NCI-H146 (cell line): ENCODE measurements at places on chromosomes 7 and 10.

DNA sequence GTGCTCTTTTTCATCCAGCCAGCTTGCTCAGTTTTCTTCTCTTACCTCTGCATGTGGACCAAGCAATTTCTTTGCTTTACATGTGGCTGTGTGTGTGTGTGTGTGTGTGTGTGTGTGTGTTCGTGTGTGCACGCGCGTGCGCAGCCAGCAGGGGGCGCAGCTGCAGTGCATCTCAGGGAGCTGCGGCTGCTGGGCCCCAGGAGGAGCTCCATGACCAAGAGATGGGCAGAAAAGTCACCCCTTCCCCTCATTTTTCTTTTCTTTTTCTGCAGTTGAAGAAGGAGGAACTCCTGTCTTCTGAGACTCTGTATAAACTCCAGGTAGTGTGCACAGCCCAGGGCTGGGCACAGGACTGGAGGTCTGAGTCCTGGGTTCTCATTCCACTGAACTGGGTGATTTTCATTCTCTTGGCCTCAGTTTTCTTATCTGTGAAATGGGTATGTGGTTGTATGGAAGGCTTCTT lies 41.8 kb downstream of the BLNK start:
- peak; percentile 23 for DNase-seq

DNA sequence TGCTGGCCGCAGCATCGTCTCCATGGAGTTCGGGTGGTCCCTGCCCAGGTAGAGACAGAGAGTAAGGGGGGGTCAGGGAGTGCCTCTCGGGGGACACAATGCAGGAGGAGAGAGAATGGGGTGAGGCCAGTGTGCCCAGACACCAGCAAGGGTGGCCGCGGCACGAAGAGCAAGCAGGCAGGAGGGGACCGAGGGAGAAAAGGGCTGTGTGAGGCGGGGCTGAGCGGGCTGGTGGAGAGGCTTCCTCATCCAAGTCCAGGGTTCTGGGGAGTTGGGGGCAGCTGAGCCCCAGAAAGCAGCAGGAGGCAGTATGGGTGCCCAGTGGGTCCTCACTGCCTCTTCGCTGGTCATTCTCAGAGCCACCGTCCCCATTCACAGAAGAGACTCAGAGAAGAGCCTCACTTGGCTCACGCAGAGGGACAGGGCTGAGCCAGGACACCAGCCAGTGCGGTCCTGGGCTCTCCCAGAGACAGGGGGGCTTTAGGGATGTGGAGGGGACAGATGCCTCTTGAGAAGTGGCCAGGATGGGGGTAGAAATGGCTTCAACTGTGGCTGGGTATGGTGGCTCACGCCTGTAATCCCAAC lies 78.9 kb downstream of the MICALL2 start:
- DNase-seq = no peak

- DNase-seq = no peak
Measured at GRCh38 chr7:71518880-71519279, 386.9 kb downstream of the GALNT17 start.

DNA sequence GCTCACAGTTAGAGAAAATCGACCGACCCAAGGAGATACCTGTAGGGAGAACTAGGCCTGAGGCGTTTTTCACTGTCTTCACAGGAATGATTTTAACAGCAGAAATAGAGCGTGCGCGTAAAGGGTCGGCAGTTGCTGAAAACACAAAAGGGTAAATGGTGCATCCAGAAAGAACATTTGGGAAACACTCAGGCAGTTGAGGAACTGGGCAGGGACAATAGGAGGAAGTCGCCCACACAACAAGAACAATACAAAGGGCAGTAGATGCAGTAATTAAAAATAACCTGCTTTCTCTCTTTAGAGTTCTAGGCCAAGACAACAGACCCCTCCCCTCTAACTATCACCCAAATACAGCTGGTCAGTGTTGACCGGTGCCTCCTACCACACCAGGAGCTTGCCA lies 126.6 kb downstream of the SORBS1 start:
- no peak for DNase-seq

DNA sequence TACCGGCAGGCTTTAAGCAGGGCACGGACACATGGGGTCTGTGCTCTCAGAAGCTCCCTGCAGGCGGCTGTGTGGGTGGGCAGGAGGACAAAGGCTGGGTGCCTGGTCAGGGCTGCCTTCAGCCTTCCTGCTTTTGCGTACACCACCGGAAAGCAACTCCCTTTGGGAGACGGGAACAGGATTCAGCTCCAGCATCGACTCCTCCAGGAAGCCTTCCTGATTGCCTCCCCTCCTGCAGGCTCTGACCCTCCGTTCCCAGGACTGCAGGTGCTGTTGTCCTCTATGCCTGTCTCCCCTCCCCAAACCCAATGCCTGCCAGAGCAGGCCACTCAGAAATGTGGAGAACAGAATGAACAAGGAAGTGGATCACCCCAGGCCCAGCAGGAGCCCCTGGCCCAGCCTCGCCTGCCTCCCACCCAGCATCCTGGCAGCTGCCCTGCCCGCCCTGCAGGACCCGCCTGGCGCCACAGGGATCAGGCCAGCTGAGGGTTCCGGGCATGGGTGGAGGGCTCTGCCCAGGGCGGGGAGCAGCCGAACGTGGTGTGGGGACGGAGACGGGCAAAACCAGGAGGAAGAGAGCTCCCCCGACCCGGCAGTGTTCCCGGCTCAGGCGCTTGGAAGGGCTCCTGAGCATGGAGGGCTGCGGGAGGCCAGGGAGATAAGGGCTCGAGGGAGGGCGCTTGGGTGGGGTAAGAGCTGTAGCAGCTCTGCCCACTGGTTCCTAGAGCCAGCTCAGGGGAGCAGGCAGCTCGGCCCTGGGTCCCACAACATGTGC lies 6.2 kb upstream of the ELN start:
- no peak for DNase-seq

DNA sequence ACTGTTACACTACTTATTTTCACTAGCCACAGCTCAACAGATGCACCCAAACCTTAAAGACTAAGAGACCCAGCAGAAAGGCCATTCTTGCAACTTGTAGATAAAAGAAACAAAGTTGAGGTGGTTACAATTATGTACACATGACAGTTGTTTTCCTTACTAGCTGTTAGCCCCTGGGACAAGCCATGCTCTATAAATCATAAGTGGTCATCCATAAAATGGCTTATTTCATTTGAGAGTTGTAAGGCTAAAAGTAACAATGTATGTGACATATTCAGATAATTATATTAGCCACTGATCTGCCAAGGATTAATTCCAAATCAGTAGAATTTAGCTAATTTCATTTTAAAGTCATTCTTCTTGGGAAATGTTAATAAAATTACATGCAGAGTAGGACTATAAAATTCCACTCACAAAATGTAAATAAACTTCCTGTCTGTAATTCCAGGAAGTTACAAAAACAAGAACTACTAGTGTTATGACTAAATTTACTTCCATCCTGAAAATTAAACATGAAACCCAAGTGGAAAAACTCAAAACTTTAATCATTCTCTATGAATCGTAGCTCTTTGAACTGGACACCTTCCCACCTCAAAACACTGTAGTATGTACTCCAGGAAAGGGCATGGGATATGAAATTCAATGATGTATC lies 13.3 kb downstream of the SLC37A3 start:
- DNase-seq = no peak

GRCh38 chr10:38156416-38157269 lies 62.5 kb downstream of the ZNF37A start:
- no peak for DNase-seq

- peak; percentile 16 for DNase-seq
Measured at GRCh38 chr7:2913760-2914387, 69.8 kb upstream of the GNA12 start.
